NCI-H460 (cell line): ENCODE measurements at places on chromosomes 13 and 19.
A peak's percentile ranks its signal among the peaks of the same experiment; 100 is the strongest.

GRCh38 chr19:3034656-3035541 is 5.8 kb upstream of the TLE2 start:
- DNase-seq: no peak

DNA sequence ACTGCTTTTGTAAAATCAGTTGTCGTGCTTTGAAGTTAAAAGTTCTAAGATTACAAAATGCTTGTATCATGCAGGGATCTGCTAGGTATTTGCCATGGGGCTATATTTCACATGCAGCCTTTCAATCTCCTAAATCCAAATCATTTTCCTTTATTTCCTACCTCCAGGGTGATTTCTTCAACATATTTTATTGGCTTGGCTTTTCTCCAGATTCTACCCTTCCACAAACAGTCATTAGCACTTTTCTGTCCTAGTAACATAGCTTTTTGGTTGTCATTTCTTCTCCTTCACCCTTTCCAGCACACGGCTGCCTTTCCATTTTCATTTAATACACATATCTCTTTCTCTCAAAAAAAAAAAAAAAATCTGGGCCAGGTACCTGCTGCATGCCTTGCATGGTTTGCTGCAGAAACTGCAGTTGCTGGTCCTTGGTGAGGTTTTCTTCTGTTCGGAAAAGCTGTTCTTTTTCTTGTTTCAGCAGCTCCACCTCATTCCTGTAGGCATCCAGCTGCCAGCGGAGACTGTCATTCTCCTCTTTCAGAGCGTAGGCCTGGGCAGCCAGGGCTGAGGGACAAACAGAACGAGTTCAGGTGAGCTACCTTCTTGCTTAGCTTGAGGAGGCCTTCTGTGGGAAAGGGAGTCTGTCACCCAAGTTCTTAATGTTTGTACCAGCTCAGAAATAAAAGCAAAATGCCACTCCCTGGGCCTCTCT is 274.7 kb downstream of the DNAJC15 start:
- DNase-seq: no peak

DNA sequence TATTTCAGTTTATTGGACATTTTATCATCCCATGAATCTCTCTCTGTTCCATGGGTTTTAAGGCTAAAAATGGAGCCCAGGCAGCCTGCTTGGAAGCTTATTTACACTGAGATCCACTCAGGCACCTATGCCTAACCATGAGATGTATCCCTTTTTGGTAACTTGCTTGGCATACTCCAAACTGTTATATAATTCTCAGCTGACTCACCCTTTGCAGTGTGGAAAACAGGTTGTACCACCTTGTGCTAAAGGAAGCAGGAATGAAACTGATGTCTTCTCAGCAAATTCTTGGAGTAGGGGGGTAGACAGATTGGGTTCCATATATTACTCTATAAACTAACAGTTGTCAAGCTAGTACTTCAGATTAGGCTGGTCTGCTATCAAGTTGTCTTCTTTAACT is 483.6 kb downstream of the KLF5 start:
- no peak for DNase-seq

- DNase-seq: no peak
These were observed 1094.3 kb downstream of the EFNB2 start for GRCh38 chr13:105441051-105441750.

- no peak for DNase-seq
These were observed 144.1 kb upstream of the SERP2 start for GRCh38 chr13:44229371-44230030.

DNA sequence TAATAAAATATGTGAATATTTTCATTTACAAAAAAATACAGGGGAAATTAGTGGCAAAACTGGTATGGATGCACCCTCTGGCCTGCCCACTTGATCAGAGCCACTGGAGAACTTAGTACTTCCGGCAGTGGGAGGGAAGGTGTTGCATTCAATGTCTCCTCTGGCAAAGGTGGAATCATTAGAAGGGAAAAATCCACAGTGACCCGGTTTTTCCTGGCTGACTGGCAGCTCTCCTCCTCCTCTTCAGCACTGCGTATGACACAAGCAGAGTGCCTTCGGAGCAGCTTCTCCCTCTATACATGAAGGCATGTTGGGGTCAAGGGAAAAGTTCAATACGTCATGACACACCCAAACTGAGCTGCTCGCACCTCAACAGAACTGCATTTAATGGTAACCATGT is 102.0 kb upstream of the SLC15A1 start:
- DNase-seq: no peak

- DNase-seq: no peak
These were observed 2.9 kb downstream of the KLF2 start for GRCh38 chr19:16327501-16327900.

DNA sequence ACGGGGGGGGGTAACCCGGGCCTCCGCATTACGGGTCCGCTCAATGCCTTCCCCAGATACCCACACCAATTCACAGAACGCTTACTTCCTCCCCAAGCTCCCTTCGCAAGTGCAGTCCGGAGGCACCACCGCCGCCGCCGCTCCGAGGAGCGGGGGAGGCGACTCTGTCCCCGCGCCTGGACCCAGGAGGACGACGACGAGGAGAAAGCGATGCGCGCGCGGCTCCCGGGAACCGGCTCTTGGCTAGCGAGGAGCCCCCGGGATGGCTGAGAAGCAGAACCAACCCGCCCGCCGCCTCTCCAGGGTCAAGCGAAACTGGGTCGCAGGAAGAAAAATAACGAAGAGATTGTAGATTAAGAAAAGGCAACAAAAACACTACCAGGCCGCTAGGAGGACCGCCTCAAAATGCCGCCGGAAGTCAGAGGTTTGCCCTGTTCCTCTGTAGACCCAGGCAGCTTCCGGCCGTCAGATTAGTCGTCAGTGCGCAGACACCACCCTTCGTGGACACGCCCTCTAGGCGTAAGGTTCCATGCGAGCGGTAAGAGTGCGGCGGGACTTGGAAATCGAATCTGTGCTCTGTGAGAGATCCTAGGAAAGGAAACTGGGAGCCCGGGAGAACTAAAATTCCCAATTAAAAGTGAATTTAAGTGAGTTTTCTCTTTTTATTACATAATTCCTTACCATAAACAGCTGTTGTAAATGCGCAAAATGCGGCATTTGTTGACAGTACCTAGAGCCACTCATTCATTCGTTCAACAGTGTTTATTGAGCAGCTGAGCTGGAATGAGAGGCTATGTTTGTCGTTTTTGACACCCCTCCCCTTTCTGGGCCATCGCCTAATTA is at the start of gene ZC3H13:
Gene ZC3H13 (minus strand): TSS at position 428 of the 843 bp plus-strand sequence. CDS start 7,239 bp downstream, outside the sequence.
- DNase-seq: peak; percentile 88

- no peak for DNase-seq
These were observed 87.0 kb upstream of the HTR2A start for GRCh38 chr13:46983881-46984280.

- no peak for DNase-seq
These were observed 29.2 kb downstream of the ATP8A2 start for GRCh38 chr13:25400925-25401324.

DNA sequence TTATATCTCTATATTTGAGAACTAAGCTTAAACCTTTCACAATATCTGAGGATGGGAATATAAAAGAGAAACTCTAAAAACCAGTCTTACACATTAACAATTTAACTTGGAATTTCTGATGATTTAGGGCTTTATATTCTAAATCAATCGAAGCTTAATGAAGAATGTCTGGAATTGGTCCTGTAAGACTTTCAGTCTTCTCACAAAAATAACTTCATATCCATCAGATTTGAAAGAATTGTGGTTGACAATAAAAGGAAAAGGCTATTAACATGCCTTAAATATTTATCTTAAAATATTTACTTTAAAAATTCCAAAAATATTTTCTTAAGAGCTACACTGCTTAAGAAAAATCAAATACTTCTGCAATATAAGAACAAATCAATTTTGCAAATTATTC is 27.3 kb downstream of the MYCBP2 start:
- DNase-seq: no peak

- DNase-seq: no peak
These were observed 45.5 kb upstream of the ZNF91 start for GRCh38 chr19:23440791-23441190.

DNA sequence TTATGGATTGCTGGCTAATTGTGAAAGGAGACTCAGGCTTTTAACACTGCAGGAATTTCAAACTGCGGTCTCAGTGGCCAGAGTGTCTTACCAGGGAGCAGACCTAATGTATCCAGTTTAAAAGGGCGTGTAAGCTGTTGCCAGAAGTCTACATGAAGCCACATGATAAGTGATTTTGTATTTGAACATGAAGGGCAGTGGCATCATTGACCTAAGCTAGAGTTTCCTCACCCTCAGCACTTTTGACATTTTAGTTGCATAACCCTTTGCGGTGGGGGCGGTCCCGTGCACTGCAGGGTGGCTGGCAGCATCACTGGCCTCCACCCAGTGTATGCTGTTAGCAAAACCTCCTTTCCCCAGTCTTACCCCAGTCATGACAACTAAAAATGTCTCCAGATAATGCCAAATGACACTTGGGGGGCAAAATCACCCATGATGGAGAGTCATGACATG is 23.7 kb upstream of the GPR18 start:
- no peak for DNase-seq

GRCh38 chr13:109599901-109600657 is 186.3 kb downstream of the IRS2 start:
- DNase-seq: no peak

GRCh38 chr13:79401259-79402070 is 4.6 kb downstream of the RBM26 start:
- no peak for DNase-seq

GRCh38 chr13:52944697-52945096 is 83.9 kb upstream of the OLFM4 start:
- no peak for DNase-seq

- no peak for DNase-seq
These were observed 38.7 kb upstream of the FLT1 start for GRCh38 chr13:28533441-28534166.

DNA sequence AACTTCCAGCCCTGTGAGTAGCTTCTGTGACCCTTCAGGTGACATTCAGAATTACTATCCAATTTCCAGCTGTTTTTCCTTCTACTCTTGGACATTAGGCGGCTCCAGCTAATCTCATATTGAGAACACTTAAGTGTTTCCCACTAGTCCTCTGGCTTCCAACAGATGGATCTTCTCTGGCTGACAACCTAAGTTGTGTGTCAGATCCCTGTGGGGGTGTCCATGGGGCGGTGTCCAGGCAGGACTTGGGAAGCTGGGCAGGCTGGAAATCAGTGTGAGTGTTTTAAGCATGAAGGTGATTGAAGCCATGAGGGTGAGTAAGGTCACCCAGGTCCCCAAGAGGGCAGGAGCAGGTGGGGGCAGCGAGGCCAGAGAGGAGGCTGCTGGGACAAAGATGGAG is 10.1 kb downstream of the CNOT3 start:
- no peak for DNase-seq

DNA sequence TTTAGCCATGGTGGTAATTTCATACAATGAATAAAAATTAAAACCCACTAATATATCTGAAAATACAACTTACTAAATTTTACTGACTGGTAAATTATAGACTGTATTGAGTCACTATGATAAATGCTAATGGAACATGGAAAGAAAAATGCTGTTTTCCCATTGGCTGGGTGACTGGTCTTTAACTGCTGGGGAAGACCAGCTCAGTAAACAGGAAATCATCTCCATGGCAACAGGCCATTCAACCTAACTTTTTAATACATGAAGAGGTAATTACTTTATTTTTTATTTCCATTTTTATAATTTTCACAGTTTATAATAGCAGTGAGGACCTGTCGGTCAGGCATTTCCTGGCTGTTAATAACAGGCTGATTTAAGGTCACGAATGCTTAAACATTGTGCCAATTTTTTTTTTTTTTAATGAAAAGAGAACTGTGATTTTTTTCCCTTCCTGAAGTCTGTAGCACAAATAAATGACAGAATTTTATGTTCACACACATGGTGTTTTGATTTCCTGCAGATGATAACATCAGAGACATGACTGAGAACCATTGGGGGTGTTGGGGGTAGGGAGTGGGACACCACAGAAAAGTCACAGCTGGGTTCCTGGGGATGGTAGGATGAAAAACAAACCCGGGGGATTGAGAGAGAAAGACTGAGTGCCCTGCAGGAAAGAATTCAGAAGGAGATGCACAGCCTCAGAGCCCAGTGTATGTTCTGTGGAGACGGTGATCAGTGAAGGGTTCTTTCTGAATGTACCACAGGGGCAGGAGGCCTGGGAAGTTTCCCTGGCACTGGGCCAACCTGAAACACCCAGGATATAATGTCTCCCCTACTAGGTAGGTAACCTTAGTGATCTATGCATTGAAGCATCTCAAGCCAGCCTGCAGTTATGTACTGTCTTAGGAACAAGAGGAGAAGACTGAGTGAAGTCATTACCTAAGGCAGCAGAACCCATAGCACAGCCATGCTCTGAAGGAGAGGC is 297.1 kb downstream of the COG6 start:
- DNase-seq: no peak

- DNase-seq: peak; percentile 26
These were observed 52.7 kb downstream of the TSC22D1 start for GRCh38 chr13:44523146-44524015.

DNA sequence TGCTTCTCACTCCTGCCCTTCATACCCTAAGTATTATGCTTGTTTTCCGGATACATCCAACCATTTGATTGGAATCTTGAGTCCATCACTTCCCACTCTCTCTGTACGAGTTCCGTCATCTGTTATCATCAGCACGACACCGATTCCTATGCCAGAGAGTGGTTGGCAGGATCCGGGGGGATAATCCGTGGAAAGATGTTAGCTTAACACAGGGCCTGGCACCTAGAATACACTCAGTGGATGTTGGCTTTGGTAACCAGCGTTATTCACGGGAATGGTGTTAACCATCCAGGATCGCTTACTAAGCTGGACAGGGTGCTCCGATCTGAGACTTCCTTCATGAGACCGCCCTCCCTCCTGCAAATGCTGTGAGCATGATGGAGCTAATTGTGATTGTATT is 12.4 kb downstream of the VSTM2B start:
- no peak for DNase-seq

GRCh38 chr13:36453516-36453915 is 21.2 kb downstream of the CCNA1 start:
- DNase-seq: peak; percentile 13

DNA sequence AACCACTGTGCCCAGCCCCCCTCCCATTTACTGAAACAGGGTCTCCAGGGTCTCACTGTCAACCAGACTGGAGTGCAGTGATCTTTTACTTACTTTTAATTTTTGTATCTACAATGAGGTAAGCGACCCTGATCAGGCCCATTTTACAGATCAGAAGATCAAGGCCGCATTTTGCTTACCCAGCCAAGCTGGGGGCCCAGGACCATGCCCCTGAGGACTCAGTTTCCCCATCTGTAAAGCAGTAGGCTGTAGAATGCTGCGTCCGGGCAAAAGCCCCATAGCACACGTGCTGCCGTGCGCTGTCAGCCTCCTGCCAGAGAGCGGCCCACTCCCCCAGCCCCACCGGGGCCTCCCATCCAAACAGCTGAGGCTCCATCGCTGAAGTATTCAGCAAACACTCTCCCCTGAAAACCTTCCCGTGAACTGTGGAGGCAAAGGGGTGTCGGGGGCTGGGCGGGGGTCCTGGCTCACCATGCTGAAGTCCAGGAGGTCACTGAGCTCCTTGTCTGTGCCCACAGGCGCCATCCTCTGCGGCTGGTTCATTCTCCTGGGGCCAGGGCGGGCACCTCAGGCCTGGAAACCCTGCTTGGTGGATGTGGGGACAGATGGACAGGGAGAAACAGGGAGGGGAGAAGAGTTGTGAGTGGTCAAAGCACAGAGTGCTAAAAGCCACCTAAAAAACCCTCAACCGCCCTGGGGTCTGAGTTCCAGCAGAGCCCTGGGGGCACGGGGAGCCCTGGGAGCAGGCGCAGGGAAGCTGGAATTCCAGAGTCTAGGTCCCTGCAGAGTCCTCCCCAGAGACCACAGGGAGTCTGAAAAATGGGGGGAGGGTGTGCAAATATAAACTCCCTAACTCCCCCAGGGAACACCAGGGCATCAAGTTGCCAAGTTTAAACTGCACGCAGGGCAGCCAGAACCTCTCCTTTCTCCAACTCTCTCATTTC is 2.4 kb downstream of the TCF3 start:
- DNase-seq: no peak
